ENCODE measurements at places on chromosomes 4 and X.

DNA sequence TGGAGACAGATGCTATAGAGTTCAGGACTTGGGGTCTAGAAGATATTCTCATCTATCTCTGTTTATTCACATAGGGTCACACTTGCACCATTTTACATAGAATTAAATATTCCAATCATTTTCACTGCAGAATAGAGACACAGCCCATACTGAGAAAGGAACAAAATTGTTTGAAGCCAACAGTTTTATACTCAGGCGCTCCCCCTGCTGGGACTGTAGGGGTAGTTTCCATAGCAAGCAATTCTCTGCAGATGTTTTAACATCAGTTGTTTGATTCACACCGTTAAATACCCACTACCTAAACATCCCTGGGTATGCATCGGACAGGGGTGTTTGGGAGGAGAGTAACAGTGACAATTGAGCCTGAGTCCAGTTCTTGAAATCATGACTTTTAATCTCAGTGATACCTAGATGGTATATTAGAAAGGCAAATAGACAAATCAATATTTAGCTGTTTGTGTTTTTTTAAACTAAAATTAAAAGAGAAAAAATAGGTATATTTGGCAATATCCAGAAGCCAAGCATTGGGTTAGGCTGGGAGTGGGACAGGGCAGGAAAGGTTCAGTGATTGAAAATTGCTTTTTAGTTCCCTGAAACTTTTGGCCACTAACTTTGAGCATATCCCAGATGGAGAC lies 33.8 kb downstream of the LONRF3 start:
- DNase-seq, result no peak

- DNase-seq, result no peak
Observed at GRCh38 chr4:55807556-55807955, 12.0 kb upstream of the EXOC1L start.

- no peak for DNase-seq
Observed at GRCh38 chr4:19823781-19824180, 427.9 kb upstream of the SLIT2 start.

GRCh38 chrX:65643531-65644052 lies 23.9 kb upstream of the MSN start:
- no peak for DNase-seq

Measured in LoVo (cell line).